ENCODE measurements at places on chromosomes 2 and 18. TPM values are rescaled to one million over a fixed set of nuclear protein-coding genes. Genes with fewer than 3 reads are reported as not detected.

DNA sequence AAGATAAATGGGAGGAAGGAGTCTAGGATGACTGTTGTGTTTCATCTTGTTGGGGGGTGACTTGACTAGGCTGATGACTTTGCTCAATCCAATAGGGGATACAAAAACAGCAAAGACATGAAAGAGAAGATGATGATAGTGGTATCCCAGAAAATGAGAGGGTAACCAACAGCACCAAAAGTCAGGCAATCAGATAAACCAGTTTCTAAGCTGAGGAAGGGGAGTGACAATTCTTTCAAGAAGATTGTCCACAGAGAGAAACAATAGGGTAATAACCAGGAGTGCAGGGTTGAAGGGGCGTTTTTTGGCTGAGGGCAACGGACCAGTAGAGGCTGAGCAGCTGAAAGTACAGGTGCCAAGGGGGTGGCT lies 7.7 kb upstream of the KCMF1 start:
- no peak for DNase-seq

- DNase-seq: no peak
These were observed 168.0 kb downstream of the ARHGAP15 start for GRCh38 chr2:143297182-143297581.

- DNase-seq: no peak
These were observed 109.8 kb upstream of the SEC11C start for GRCh38 chr18:59029663-59030429.

DNA sequence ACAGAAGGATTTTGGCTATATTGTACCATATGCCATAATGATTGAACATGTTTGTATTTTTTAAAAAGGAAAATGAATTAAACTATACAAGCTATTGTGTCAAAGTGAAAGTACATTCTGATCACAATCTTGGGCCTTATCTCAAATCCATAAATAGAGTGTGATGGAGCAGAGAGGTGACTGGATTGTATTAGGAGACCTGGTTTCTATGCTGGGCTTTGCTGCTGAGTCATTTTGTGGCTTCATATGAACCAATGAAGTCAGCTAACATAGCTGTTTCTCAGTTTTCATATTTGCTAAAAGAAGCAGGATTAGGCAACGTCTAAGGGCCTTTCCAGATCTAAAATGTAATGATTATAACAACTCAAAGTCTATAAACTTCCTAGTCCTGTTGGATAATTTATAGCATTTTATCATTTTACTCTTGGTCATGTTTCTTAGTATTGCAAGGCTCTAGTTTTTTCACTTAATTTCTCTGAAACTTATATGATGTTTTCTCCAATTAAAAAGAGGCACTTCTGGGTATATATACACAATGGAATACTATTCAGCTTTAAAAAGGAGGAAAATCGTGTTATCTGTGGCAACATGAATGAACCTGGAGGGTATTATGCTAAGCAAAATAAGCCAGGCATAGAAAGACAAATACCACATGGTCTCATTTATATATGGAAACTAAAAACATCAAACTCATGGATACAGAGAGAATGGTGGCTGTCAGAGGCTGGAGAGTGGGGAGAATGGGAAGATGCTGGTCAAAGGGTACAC lies 112.3 kb downstream of the MEP1B start:
- DNase-seq: peak; percentile 34

DNA sequence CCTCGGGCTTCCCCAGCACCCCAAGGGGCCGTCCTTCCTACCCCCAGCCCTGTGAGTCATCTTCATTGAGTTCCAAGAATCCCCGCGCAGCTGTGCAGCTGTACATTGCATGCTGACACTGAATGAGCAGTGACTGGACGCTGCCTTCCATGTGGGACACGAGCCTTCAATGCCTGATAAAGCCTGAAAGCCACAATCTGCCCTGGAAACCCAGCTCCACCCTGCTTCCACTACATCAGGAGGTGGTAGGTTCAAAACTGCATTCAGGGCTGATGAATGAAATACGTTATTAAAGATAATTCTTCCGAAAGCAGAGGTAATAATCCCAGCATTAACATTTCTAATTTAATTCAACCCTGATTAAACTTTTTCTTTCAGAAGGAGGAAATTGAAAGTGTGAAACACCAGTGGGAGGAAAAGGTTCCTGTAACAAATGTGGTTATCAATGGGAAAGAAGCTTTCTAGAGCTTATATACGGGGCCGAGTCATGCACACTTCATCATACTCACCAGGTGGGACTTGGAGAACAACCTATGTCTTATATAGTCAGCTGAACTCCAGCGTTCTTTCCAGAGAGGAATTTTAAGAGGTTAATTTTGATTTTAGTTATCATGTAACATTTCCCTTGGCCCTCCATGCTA lies 360.1 kb downstream of the LPIN1 start:
- DNase-seq: peak; percentile 40

The PUS10 gene
- 10.3 TPM for total RNA-seq

Data from endothelial cell of umbilical vein (primary cell).